Kidney capillary endothelial cell (primary cell): ENCODE measurements at places on chromosomes 5 and 9.

DNA sequence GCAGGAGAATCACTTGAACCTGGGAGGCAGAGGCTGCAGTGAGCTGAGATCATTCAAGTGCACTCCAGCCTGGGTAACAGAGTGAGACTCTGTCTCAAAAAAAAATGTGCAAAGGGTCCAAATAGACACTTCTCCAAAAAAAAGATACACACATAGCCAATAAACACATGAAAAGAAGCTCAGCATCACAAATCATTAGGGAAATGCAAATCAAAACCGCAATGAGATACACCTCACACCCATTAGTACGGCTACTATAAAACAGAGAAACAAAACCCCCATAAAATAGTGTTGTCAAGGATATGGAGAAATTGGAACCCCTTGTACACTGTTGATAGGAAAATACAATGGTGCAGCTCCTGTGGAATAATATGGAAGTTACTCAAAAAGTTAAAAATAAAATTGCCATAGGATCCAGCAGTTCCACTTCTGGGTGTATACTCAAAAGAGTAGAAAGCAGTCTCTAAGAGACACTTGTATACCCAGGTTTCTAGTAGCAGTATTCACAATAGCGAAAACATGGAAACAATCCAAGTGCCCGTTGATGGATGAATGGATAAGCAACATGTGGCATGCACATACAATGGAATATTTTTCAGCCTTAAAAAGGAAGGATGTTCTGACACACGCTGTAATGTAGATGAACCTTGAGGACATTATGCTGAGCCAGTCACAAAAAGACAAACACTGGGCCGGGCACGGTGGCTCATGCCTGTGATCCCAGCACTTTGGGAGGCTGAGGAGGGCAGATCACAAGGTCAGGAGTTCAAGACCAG, 57.2 kb upstream of the PPARGC1B start:
- peak; percentile 21 for DNase-seq

DNA sequence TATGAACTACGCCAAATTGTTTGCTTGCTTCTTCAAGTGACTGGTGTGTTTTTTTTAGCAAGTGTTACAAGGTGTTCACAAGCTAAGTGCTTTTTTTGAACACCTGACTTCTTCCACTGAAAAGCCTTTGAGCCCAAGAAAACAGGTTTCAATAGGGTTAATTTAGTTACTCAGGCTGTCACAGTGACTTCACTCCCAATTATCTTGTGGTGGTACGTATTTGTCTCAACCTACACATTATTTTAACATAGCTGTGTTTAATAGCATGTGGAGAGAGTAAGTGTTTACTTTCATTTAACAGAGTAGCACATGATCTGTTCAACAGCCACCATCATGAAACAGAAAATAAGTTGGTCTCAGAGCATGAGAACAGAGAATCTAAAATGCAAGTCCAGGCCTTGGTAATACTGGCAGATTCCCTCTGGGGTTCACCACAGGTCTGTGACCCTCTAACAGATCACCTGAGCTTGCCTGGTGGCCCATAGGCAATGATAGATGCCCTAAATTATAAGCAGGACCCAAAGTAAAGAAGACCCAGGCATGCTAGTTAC, 267.7 kb upstream of the SMARCA2 start:
- DNase-seq: no peak

GRCh38 chr5:9387879-9388278, 158.0 kb downstream of the SEMA5A start:
- no peak for DNase-seq

DNA sequence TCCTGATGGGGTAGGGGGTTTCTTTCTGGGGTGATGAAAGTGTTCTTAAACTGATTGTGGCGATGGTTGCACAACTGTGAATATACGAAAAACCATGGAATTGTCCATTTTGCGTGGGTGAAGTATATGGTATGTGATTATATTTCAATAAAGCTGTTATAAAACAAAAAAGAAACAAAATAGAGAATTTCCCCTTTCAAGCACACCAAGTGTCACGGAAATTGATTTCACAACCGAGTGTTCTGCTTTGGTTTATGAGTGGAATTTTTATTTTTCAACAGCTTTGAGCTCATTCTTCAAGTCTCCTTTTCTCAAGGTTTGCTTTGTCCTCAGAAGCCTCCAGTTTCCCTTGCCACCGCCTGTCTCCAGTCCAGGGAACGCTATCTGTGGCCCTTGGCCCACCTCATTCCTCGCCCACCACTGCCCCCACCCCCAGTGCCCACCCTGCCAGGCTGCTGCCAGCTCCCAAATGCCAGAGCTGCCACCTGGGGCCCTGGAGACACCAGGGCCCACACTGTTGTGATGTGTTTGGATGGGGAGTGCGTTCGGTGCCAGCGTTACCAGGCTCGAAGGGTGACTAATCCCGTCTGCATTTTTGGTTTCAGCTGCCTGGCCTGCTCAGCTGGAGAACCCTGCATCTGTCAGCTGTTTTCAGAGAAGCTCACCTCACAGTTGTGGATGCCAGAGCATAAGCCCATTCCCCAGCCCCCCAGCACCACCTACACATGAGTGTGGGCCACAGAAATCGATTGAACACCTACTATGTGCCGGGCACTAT, 30.4 kb downstream of the DUSP1 start:
- DNase-seq: no peak

DNA sequence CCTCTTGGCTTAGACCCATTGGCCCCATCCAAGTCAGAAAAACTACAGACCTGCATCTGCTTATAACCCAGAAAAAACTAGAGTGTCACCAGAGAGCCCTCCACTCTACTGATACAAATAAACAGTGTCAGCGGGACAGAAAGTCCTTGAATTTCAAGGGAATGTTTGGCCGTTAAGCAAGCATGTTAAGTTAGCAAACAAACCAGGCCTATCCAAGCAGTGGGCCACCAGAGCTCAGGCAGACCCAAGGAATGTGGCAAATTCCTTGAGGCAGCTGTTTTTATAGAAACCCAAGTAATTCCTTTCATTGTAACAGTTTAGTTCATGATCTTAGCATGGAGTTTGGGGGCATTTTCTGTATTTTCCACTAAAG, 70.9 kb downstream of the PRLR start:
- DNase-seq: no peak

DNA sequence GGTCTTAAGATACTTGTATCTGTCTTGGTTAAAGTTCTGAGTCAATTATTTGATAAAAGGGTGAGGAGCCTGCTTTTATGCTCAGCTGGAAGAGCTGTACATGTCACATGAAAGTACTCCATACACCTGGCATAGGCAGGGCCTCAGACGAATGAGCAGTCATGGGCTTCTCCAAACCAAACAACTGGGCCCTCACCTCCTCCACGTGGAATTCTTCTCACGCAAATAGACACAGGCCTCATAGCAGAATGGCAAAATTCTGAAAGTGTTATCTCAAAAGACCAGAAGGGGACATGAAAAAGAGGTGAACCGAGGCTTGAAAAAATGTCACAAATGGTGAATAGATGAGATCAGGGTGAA, 48.6 kb downstream of the FAM240B start:
- no peak for DNase-seq

GRCh38 chr9:116760636-116761035, 73.5 kb downstream of the TRIM32 start:
- DNase-seq: no peak

GRCh38 chr9:135170535-135170934, 83.1 kb downstream of the OLFM1 start:
- DNase-seq: no peak
